ENCODE measurements at places on chromosomes 4 and X. TPM values are rescaled to one million over a fixed set of nuclear protein-coding genes. Genes with fewer than 3 reads are reported as not detected.

The TLR7 gene
- total RNA-seq: 0.04 TPM

GRCh38 chrX:97854086-97854485, 970.4 kb downstream of the RPA4 start:
- DNase-seq: no peak

DNA sequence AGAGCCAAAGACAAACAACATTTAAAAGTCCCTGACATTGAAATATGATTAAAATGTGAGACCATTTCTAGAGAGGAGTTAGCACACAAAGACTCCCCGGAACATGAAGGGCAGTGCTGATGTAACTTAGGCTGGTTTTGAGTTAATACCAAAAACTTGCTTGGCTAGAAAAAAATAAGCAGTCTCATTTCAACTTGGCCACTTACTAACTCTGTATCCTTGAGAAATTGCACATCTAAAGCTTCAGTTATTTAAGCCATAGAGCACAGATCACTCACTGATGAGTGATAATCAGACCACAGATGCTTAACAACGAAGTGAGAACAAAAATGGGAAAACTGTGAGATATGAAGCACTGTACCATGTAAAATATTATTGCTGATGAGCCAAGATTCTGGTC, 65.9 kb upstream of the MAOA start:
- no peak for DNase-seq

The DMRTC1B gene
- not detected for total RNA-seq

DNA sequence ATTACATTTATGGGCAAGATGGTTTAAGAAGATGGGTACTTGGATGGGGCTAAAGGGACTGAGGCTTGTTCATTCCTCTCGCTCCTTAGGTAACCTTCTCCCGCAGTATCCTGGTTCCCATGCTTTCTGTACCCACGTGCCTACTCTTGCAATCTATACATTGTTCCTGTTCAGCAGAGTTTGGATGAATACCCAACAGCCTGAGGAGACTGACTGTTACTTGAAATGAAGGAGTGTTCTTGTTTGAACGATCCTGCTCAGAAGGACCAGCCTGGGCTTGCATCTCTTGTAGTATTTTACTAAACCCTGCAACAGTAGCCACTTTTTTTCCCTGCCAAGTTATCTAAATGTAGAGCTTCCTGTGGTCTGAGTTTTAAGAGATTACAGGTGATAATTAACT, 33.7 kb upstream of the ADH6 start:
- DNase-seq: no peak

GRCh38 chrX:102517326-102517725, 787 bp upstream of the TMSB15A start:
- no peak for DNase-seq

- no peak for DNase-seq
Measured at GRCh38 chrX:65098851-65099250, 122.6 kb upstream of the ZC4H2 start.

DNA sequence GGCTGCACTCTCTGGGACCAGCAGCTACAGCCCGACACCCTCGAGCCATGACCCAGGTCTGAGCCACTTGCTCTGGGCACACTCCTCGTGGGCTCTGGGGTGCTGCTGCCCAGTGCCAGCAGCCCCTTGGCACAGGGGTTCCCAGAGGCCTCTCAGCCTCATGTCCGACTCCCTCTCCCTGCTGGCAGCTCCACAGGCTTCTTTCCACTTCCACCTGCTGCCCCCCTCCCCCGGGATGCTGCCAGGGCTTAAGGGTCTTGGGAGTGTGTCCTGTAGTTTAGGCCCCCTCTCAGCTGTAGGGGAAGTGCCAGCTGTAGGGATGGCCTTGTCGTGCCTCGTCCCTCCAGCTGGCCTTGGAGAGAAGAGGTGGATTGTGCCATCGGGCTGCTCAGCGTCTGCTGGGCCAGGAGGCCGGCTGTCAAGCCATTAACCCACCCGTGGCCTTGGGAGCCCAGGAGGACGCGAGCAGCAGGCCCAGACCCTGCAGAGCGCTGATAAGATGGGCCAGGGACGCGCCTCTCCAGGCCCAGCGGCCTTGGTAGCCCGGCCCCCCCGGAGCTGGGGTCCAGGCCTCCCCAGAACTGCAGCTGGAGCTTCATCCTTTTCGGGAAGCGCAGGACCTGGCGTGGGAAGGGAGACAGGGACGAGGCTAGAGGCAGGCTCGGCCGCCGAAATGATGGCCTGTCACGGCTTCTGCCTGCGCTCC, 1.0 kb upstream of the USP27X start:
- no peak for DNase-seq

The ABCB7 gene
- 38.2 TPM for total RNA-seq

GRCh38 chr4:41324861-41325260, 68.1 kb downstream of the UCHL1 start:
- no peak for DNase-seq

The BANK1 gene
- total RNA-seq: not detected

The IGSF1 gene
- not detected for total RNA-seq

GRCh38 chr4:178026999-178027398, 584.8 kb upstream of the AGA start:
- no peak for DNase-seq

The CENPC gene
- 74.0 TPM for total RNA-seq

DNA sequence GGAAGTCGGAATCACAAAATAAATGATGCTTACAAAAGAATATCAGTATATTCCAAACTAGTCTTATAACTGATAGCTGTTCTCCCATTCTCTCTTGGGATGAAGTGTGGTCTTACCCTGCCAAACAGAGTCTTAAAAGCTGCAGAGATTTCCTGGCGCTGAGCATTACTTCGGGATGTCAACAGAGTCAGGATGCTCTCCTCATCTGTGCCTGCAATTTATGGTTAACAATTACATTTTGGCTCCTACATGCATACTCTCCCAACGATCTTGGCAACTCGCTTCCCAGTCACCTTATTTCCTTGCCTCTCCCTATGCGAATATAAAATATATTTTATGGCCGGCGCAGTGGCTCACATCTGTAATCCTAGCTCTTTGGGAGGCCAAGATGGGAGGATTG, 12.2 kb downstream of the ANXA5 start:
- DNase-seq: no peak

The HMX1 gene
- not detected for total RNA-seq

The CT45A3 gene
- total RNA-seq: not detected

- DNase-seq: no peak
Measured at GRCh38 chr4:7512428-7512827, 77.7 kb upstream of the PSAPL1 start.

- no peak for DNase-seq
Measured at GRCh38 chrX:37802028-37802427, 22.2 kb downstream of the CYBB start.

DNA sequence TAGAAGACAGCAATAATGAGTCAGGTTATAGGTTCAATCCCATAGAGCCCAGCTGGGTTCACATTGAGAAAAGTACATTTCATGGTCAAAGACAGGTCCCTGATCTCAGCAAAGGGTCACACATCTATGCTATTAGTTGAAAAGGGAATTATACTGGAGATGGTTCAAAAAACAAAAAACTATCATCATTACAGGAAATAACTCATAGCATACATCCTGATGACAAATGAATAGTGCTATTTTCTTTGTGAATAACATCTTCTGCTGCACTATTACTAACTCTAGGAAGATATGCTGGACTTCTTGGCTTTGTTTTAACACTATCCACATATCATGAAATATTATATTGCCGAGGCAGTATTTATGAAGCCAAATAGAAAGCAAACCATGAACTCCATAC, 202.5 kb upstream of the MAB21L2 start:
- DNase-seq: no peak

- DNase-seq: no peak
Measured at GRCh38 chrX:130418066-130418465, 16.3 kb downstream of the RBMX2 start.

The NMU gene
- 0.35 TPM for total RNA-seq

The ODAPH gene
- not detected for total RNA-seq

GRCh38 chr4:80268081-80268823, 1.8 kb downstream of the FGF5 start:
- DNase-seq: no peak

- no peak for DNase-seq
Measured at GRCh38 chr4:23441530-23442069, 448.2 kb downstream of the PPARGC1A start.

DNA sequence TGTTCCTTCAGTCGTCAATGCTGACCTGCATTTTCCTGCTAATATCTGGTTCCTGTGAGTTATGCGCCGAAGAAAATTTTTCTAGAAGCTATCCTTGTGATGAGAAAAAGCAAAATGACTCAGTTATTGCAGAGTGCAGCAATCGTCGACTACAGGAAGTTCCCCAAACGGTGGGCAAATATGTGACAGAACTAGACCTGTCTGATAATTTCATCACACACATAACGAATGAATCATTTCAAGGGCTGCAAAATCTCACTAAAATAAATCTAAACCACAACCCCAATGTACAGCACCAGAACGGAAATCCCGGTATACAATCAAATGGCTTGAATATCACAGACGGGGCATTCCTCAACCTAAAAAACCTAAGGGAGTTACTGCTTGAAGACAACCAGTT, 12.6 kb downstream of the TLR8 start:
- DNase-seq: no peak

The NPNT gene
- not detected for total RNA-seq

GRCh38 chr4:85496933-85497332, 22.0 kb downstream of the ARHGAP24 start:
- DNase-seq: no peak

DNA sequence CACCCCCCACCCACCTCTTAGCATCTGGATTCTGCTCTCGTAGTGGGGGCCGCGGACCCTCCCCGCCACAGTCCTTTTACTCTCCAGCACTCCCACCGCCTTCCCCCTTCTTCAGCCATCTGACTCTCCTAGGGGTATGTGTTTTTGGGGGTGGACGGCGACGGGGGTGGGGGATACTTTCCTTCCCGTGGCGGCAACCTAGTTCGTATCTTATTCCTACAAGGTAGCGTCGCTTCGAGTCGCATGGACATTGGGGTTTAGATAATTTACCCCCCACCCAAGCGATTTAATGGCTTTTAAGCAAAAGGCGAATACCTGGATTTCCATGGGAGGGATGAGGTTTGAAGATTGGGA, 1.3 kb upstream of the BCORL1 start:
- no peak for DNase-seq

The GAGE12J gene
- total RNA-seq: not detected

The GPR82 gene
- not detected for total RNA-seq

The CLDN34 gene
- not detected for total RNA-seq

GRCh38 chrX:9878146-9878820, 88.9 kb upstream of the CLDN34 start:
- no peak for DNase-seq

The MORC4 gene
- 8.4 TPM for total RNA-seq

DNA sequence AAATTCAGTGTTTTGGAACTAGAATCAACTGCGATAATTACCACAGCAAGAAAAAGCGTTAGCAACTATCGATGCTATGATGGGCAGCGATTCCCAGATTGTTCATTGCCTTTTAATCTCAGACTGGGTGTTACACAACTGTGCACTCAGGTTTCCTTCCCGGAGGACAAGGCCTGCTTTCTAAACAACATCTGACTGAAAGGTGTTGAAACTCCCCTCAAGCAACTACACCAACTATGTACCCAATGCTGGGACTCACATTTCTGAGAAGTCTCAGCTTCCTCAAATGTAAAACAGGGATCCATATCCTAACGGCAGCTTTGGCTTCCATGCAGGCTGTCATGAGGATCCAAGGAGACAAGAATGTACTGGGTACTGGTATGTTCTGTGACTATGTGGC, 8.2 kb downstream of the GABRE start:
- no peak for DNase-seq

GRCh38 chr4:3311095-3311372, 18.2 kb downstream of the RGS12 start:
- peak; percentile 41 for DNase-seq

The RGN gene
- not detected for total RNA-seq

GRCh38 chr4:181258569-181258968, 984.6 kb upstream of the TENM3 start:
- no peak for DNase-seq

- DNase-seq: no peak
Measured at GRCh38 chr4:101792056-101792590, 1.6 kb downstream of the BANK1 start.

The S100G gene
- total RNA-seq: not detected

DNA sequence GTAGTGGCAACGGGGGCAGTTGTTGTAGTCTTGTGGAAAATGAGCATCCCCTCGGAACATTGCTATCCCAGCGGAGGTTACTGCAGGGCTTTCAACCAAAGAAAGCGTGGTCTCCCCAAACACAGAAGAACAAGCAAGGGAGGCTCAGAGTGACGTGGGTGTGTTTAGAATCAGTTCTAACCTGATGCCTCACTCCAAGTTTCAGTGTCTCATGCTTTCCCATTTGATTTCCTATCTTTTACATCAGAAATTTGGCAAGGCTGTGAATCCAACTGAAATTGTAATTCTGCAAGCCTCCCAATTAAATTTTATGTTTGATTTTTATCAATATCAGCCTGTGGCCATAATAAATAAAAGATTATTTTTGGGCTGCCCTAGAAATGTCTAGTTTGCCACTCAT, 156.1 kb upstream of the LNX1 start:
- no peak for DNase-seq

DNA sequence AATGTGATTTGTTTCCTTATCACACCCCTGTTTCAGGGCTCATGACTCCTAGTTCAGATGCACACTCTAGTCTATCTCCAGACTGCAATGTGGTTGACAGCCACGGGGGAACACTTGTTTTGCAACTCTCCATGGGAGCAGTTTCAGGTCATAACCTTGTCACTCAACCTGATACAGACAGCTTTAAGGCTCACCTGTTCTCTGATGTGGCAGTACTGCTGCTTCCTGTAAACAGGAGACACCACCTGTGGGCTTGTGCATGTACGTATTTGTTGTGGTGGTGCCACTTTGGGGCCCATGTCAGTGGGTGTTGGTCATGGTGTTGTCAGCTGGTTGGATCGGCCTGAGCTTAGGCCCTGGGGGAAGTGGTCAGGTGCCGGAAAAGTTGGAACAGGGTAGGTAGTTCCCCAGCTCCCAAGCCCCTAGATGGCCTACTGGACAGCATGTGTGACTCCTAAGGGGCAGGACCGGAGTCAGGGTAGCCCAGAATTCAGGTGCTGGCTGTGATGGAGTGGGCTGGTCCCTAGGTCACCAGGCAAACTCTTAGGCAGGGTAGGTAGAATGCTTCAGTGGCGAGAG, 46.2 kb downstream of the FAM9B start:
- peak; percentile 8 for DNase-seq

DNA sequence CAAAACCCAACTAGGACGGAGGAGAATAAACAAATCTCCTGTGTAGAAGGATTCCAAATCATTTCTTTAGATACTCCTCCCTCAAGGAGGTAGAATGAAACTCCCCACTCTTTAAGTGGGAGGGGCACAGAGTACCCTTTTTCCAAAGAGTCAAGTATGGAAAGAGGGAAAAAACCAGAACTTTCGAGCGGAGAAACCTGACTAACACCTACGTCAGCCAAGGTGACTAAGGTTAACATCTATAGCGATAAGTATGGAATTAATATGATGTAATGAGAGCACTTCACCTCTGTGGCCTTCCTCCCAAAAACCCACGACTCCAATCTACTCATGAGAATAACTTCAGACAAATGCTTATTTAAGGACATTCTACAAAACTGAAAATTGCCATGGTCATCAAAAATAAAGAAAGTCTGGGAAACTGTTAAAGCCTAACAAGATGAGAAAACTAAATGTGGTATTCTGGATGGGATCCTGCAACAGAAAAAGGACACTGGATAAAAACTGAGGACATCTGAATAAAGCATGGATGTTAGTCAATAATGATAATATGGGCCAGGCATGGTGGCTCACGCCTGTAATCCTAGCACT, 157.0 kb upstream of the MAP3K15 start:
- no peak for DNase-seq

The C4orf54 gene
- not detected for total RNA-seq

GRCh38 chrX:17769701-17770269, 32.5 kb downstream of the SCML1 start:
- no peak for DNase-seq

The ANOS1 gene
- not detected for total RNA-seq

GRCh38 chr4:12036450-12036849, 607.8 kb upstream of the HS3ST1 start:
- DNase-seq: no peak

All from activated naive CD4-positive, alpha-beta T cell treated with anti-CD3 and anti-CD28 coated beads, Interleukin-2, amount 50 U/mL, for 72 hours (primary cell).